Aorta (tissue), 5 donors: ENCODE measurements at places on chromosomes 5 and 9. TPM values are rescaled to one million over a fixed set of nuclear protein-coding genes. Genes with fewer than 3 reads are reported as not detected.

FBP1 gene
- 6.6 TPM for total RNA-seq

LSM11 gene
- total RNA-seq: 5.9 TPM

CDKN2B gene
- total RNA-seq: 4.8 TPM

SH3RF2 gene
- 3.1 TPM for total RNA-seq

PCDHGA2 gene
- 6.2 TPM for total RNA-seq

SMIM33 gene
- not detected for total RNA-seq

PGM5 gene
- 118 TPM for total RNA-seq

FRMD3 gene
- 7.2 TPM for total RNA-seq

TRIM7 gene
- 6.9 TPM for total RNA-seq

PCA3 gene
- 0.32 TPM for total RNA-seq

OTP gene
- total RNA-seq: not detected

PIP5K1B gene
- total RNA-seq: 8.8 TPM

F12 gene
- 0.23 TPM for total RNA-seq

RORB gene
- 0.96 TPM for total RNA-seq

ALDOB gene
- total RNA-seq: not detected

EFNA5 gene
- total RNA-seq: 11.8 TPM

N4BP3 gene
- total RNA-seq: 0.19 TPM

GRIN1 gene
- not detected for total RNA-seq

CCDC171 gene
- 5.4 TPM for total RNA-seq

BRD8 gene
- total RNA-seq: 60.6 TPM

EPB41L4A gene
- total RNA-seq: 38.6 TPM

SEMA5A gene
- total RNA-seq: 21.8 TPM

MUSK gene
- 1.6 TPM for total RNA-seq

FST gene
- total RNA-seq: 16.8 TPM

PCDHAC1 gene
- total RNA-seq: 0.15 TPM

TLR4 gene
- total RNA-seq: 37.2 TPM

ZNF454 gene
- 2.2 TPM for total RNA-seq

ADAM19 gene
- 31.0 TPM for total RNA-seq

C8G gene
- 0.90 TPM for total RNA-seq

PCDHB1 gene
- total RNA-seq: not detected

TXN gene
- 104 TPM for total RNA-seq
